ENCODE measurements at places on chromosomes 5 and 9. TPM values are rescaled to one million over a fixed set of nuclear protein-coding genes. Genes with fewer than 3 reads are reported as not detected.

- DNase-seq: no peak
- H3K36me3 ChIP-seq: no peaks in the 10 kb centered on the region
- no peaks in the 10 kb centered on the region for H3K4me1 ChIP-seq
- no peak overlapping the region for H3K27ac ChIP-seq
- H3K27me3 ChIP-seq: no peaks in the 10 kb centered on the region
- no peak overlapping the region for H3K4me3 ChIP-seq
Measured at GRCh38 chr9:8809741-8810140, 1010.2 kb upstream of the DMAC1 start.

- no peak overlapping the region for H3K27ac ChIP-seq
- no peak overlapping the region for H3K4me3 ChIP-seq
- peaks cover 60% of the 10 kb centered on the region for H3K27me3 ChIP-seq
- H3K36me3 ChIP-seq: no peaks in the 10 kb centered on the region
- DNase-seq: no peak
- peaks cover 8% of the 10 kb centered on the region for H3K4me1 ChIP-seq
Measured at GRCh38 chr9:128414461-128414860, 6.2 kb upstream of the CERCAM start.

DDX41 gene
- 65.1 TPM for total RNA-seq

DNA sequence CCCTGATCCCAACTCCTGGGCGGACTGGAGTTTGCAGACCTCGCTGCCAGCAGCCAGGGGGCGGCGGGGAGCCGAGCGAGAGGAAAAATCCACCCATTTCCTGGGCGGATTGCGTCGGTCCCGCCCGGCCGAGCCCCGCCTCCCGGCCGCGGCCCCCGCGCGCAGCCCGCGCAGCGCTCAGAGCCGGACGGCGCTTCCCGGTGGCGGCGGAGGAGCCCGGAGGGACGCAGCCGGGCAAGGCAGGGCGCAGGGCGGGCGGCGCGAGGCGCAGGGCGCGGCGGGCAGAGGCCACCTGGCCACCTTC lies at the start of gene OLFM1:
Gene OLFM1, plus strand, starts transcription at position 180 of the 304 bp plus-strand sequence. CDS start 322 bp downstream, outside the sequence.
- no peak for DNase-seq
- no peaks in the 10 kb centered on the region for H3K36me3 ChIP-seq
- H3K27ac ChIP-seq: peak within 1 kb of the TSS; percentile 49
- H3K4me1 ChIP-seq: peaks cover 19% of the 10 kb centered on the region

- H3K27me3 ChIP-seq: no peaks in the 10 kb centered on the region
- no peaks in the 10 kb centered on the region for H3K36me3 ChIP-seq
- no peak for DNase-seq
- no peak overlapping the region for H3K27ac ChIP-seq
Measured at GRCh38 chr5:149700347-149700746, 29.8 kb upstream of the PPARGC1B start.

- H3K4me1 ChIP-seq: no peaks in the 10 kb centered on the region
- no peak overlapping the region for H3K27ac ChIP-seq
- no peaks in the 10 kb centered on the region for H3K27me3 ChIP-seq
- no peaks in the 10 kb centered on the region for H3K36me3 ChIP-seq
Measured at GRCh38 chr9:90658783-90659182, 16.2 kb upstream of the DIRAS2 start.

GRCh38 chr5:35554016-35554415 lies 63.6 kb upstream of the SPEF2 start:
- no peak overlapping the region for H3K4me3 ChIP-seq
- DNase-seq: no peak
- H3K4me1 ChIP-seq: no peaks in the 10 kb centered on the region

DNA sequence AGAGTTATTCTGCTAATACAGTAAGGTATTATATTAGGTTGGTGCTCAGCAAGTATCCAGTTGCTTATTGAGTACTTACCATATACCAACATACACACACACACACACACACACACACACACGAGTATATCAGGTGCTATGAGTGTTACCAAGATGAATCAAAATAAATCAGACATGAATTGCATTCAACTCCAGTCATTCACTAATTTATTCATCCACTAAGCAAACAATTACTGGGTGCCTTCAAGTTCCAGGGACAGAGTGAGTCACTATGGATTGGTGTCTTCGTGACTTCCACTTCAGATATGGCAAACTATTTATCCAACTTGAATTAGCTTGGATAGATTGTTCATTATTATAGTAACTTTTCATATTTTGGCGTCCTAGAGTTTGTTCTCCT lies 140.7 kb upstream of the SLC44A1 start:
- H3K4me1 ChIP-seq: no peaks in the 10 kb centered on the region
- H3K27ac ChIP-seq: no peak overlapping the region
- no peaks in the 10 kb centered on the region for H3K27me3 ChIP-seq

TMEM252 gene
- total RNA-seq: not detected

GRCh38 chr9:83418283-83418682 lies 119.9 kb downstream of the FRMD3 start:
- peaks cover 15% of the 10 kb centered on the region for H3K4me1 ChIP-seq
- H3K4me3 ChIP-seq: no peak overlapping the region
- H3K36me3 ChIP-seq: no peaks in the 10 kb centered on the region
- DNase-seq: no peak

- H3K27ac ChIP-seq: no peak overlapping the region
- no peaks in the 10 kb centered on the region for H3K36me3 ChIP-seq
- H3K27me3 ChIP-seq: no peaks in the 10 kb centered on the region
- DNase-seq: no peak
- no peaks in the 10 kb centered on the region for H3K4me1 ChIP-seq
- no peak overlapping the region for H3K4me3 ChIP-seq
Measured at GRCh38 chr9:29575219-29575618, 2001.9 kb upstream of the C9orf72 start.

- no peak overlapping the region for H3K27ac ChIP-seq
- no peaks in the 10 kb centered on the region for H3K36me3 ChIP-seq
- H3K27me3 ChIP-seq: no peaks in the 10 kb centered on the region
- no peak for DNase-seq
- H3K4me1 ChIP-seq: peaks cover 4% of the 10 kb centered on the region
Measured at GRCh38 chr5:156670615-156671014, 179.5 kb upstream of the PPP1R2B start.

OTP gene
- total RNA-seq: not detected

DNA sequence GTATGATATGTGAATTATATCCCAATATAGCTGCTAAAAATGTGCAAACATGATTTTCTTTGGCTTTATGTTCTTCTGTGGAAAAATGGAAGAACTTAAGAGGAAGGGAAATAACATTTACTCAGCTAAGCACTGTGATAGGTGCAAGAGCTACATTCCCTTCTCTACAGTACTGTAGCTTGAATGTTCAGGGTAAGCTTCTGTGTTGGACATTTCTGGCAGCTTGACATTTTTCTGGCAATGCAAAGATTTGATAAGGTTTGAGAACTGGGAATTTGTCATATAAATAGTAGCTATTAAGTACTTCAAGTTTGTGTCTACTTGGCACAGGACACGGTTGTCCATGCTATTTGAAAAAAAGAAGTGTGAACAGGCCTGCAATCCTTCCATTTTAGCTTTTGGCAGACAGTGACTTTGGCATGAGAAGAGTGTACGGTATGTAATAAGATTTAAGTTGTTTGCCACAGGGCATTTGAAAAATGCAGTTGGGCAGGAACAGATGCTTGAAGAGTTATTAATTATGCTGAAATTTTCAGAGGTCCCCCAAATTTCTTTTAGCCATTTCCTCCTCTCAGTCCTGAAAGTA lies 77.6 kb downstream of the KIF4B start:
- no peak overlapping the region for H3K4me3 ChIP-seq
- peak overlapping the region; percentile 10 for H3K27ac ChIP-seq
- peaks cover 37% of the 10 kb centered on the region for H3K4me1 ChIP-seq
- no peaks in the 10 kb centered on the region for H3K27me3 ChIP-seq
- no peaks in the 10 kb centered on the region for H3K36me3 ChIP-seq

Measured in esophagus muscularis mucosa (tissue), 4 donors.